Left colon (tissue), 2 donors: ENCODE measurements at places on chromosomes 2 and 18. TPM values are rescaled to one million over a fixed set of nuclear protein-coding genes. Genes with fewer than 3 reads are reported as not detected.
A peak's percentile ranks its signal among the peaks of the same experiment; 100 is the strongest.

The GPBAR1 gene
- total RNA-seq = 3.0 TPM

The AMER3 gene
- 0.40 TPM for total RNA-seq

The LGALSL gene
- total RNA-seq = 45.5 TPM

The FAP gene
- 0.34 TPM for total RNA-seq

The STARD6 gene
- total RNA-seq = not detected

The VIT gene
- 0.50 TPM for total RNA-seq

- DNase-seq = no peak
Observed at GRCh38 chr2:58137221-58137620, 90.6 kb downstream of the VRK2 start.

- no peak for DNase-seq
Observed at GRCh38 chr2:32005371-32005976, 5.3 kb downstream of the MEMO1 start.

GRCh38 chr2:144570566-144570965, 50.6 kb upstream of the ZEB2 start:
- DNase-seq = no peak

DNA sequence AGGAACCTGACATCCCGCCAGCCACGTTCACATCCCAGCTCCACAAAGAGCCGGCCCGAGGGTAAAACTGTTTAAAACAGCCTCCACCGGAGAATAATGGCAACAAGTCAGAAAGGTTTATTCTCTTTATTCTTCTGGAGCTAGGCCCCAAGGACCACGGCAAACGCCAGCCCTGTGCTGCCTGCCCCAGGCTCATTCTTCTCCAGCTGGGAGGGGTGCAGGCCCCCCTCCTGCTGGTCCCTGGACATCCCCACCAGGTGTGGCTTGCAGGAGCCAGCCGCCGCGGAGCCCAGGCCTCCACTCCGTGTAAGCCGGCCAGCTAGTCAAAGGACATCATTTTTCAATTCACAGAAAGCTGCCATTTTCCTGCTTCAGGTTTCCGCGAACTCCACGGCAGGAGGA, 65.8 kb upstream of the SALL3 start:
- no peak for DNase-seq

DNA sequence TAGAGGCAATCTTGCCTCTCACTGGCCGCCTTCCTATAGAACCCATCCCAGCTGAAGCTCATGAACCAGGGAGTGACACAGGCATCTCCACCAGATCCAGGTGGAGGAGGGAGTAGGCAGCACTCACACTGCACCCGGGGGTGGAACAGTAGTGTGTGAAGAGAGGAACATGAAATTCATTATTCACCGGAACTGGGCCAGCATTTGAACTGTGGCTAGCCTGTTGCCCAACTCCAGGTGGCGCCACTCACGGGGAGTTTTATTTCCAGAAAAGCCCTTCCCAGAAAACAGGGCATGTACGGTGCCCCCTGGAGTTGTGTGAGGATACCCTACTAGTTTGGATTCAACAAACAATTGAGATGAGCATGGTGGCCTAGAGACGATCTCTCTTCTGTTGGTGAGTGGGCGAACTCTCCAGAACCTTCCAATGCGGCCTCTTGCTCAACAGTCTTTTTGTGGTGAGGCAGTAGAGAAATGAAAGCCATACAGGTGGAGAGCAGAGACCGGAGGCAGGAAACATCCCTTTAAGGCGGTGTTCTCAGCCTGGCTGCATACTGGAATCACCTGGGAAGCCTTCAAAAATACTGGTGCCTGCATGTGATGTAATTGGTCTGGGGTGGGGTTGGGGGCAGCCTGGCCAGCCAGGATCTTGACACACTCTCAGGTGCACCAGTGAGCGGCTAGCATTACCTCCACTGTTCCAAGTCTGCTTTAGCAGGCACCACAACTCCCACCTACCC, 73.5 kb upstream of the NEDD4L start:
- peak; percentile 31 for DNase-seq
